ENCODE measurements at places on chromosomes 2 and 18.

DNA sequence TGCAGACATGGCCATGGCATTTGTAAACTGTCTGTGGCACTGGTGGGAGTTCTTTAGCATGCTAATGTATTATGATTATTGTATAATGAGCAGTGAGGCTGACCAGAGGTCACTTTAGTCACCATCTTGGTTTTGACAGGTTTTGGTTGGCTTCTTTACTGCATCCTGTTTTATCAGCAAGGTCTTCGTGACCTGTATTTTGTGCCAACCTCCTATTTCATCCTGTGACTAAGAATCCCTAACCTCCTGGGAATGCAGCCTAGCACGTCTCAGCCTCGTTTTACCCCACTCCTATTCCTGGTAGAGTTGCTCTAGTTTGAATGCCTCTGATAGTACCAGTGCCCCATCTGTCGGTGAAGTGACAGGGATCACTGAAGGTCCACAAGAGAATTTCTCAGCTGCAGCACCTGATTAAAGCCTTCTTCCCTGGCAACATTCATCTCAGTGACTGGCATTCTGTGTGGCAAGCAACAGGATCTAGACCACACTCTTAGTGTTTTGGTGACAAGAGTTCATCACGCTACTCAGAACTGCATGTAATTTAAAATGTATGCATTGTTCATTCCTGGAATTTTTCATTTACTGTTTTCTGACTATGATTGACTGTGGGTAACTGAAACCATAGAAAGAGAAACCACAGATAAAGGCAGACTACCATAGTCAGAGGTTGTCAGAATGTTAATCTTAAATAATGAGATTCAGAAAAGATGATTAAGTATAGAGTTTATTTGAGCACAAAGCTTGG, 43.0 kb upstream of the GPR39 start:
- no peak for DNase-seq
- H3K4me1 ChIP-seq = peaks cover 12% of the 10 kb centered on the region
- no peak overlapping the region for H3K4me3 ChIP-seq
- peaks cover 20% of the 10 kb centered on the region for H3K36me3 ChIP-seq
- H3K27ac ChIP-seq = no peak overlapping the region
- peaks cover 3% of the 10 kb centered on the region for H3K27me3 ChIP-seq

DNA sequence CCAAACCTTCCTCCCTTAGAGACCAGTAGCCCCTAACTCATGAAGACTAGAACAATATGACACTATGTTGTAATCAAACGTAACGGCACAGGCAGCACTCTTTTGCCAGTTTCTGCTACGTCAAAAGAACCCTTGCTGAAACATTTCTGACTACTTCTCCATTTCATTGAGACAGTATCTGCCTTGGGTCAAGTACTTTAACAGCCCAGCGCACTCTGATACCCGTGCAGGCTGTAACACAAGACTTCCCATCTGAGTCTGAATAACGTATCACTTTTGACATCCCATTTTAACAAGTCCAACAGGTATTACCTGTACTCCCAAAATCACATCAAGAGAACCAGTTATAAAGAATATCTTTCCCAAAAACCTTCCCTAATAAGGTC, 38.4 kb downstream of the TBC1D8 start:
- DNase-seq = no peak
- H3K27ac ChIP-seq = peak overlapping the region; percentile 87
- no peaks in the 10 kb centered on the region for H3K27me3 ChIP-seq
- peak overlapping the region; percentile 55 for H3K4me3 ChIP-seq
- H3K36me3 ChIP-seq = no peaks in the 10 kb centered on the region

DNA sequence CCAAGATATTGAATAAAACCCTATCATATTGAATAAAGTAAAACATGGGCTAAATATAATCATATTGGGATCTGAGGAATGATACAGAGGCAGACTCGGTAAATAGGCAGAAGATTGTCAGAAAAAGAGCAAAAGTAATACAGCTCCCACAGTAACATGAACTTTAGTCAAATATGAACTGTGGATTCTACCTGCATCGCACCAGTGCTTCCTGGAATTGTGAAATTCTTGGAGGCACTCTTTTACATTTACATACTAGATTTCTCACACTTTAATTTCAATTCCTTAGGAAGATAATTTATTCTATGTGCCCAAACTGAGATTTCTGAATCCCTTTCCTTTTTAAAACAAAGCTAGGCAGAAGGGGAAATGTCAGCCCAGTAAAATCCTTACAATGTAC, 325.1 kb upstream of the SLC39A10 start:
- H3K27ac ChIP-seq = no peak overlapping the region
- no peaks in the 10 kb centered on the region for H3K27me3 ChIP-seq
- DNase-seq = no peak
- H3K4me3 ChIP-seq = no peak overlapping the region
- no peaks in the 10 kb centered on the region for H3K4me1 ChIP-seq

- H3K27ac ChIP-seq = no peak overlapping the region
- peaks cover 28% of the 10 kb centered on the region for H3K4me1 ChIP-seq
- DNase-seq = no peak
- no peaks in the 10 kb centered on the region for H3K27me3 ChIP-seq
- no peaks in the 10 kb centered on the region for H3K36me3 ChIP-seq
These were observed 3.1 kb downstream of the PSD4 start for GRCh38 chr2:113176696-113177355.

Measured in WTC11 (cell line).